Stimulated activated CD4-positive, alpha-beta T cell treated with anti-CD3 and anti-CD28 coated beads, Interleukin-15, amount 100 ng/mL, for 1 hour (primary cell): ENCODE measurements at places on chromosomes 2 and 18.

DNA sequence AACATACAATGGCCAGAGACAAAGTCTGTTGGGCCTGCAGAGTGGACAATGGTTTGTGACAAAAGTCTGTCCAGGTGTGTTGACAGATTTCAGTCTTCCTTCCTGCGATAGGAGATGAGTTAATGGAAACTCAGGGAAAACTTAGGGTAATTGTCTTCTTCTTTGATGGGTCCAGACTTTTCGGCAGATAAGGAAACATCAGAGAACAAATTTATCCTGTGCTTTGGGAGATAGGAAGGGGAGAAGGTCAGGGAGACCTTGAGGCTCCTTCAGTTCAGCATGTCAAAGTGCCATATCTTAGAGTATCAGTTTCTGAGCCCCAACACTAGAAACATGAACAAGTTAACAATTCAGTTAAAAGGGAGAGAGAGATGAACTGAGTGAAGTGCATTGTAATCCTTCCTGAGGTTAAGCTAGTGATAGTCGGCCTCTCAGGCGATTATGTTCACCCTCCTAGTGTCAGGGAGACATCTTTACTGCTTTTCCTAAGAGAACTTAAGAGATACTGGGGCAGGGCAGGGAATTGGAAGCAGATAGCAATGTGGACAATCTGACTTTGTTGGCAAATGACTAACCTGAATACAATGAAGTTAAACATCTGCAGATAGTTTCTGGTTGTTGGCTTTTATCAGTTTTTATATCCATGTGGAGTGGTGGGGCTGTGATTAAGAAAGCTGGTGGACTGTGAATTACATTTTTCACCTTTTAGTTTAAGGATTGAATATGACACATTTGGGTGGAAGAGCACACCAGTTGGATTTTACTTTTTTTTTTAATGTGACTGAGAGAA lies 248.8 kb upstream of the FN1 start:
- no peak for DNase-seq

- DNase-seq, result no peak
Measured at GRCh38 chr18:4455113-4455811, at the start of gene DLGAP1. Gene DLGAP1, minus strand, starts transcription at chr18:4455307.

- DNase-seq, result no peak
Measured at GRCh38 chr18:5892823-5893431, 2.4 kb downstream of the TMEM200C start.

- no peak for DNase-seq
Measured at GRCh38 chr2:10432311-10433181, 15.6 kb downstream of the ODC1 start.

GRCh38 chr2:9753665-9754531 lies 89.4 kb upstream of the TAF1B start:
- DNase-seq, result peak; percentile 35

GRCh38 chr2:238952261-238952919 lies 104.5 kb downstream of the TWIST2 start:
- DNase-seq, result no peak

DNA sequence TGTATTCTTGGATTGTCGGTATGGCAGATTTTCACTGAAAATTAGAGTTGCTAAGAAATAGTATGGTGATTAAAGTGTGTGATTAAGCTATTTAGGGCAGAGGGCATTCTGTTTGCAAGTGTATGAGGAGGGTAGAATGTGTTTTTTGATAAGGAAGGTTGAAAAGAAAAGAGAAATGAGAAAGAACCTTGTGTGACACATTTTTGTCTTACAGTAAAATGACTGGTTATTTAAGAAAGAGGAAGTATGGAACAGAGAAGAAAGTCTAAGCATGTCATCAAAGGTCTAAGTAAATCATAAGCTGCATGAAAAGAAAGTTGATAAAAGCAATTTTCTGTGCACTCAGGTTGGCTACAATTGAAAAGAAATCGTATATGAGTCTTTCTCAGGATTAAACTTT lies 5.2 kb upstream of the RSAD2 start:
- no peak for DNase-seq

DNA sequence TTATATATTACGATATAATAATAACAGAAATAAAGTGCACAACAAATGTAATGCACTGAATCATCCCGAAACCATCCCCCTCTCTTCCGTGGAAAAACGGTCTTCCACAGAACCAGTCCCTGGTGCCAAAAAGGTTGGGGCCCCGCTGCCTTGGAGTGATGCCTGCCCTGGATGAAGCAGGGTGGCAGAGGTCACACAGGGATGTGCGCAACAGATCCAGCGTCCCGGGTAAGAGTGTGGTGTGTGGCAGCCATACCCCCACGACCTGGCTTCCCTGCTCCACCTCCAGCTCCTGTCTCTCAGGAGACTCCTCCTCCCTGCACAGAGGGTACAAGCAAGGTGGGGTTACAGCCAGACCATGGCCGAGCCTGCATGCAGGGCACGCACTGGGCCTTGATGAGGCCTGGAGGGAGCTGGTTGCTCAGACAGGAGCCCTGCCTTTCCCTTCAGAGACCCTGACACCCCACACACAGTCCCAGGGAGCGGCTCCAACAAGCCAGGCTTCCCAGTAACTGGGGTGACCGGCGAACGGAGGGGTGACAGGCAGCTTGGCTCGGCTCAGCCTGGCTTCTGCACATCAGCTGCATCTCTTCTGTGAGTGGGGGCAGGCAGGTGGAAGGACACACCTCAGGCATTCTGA lies 41.1 kb downstream of the TFCP2L1 start:
- no peak for DNase-seq

GRCh38 chr18:55384551-55385275 lies 203.3 kb downstream of the TCF4 start:
- no peak for DNase-seq

- no peak for DNase-seq
Measured at GRCh38 chr2:182316950-182317349, 109.9 kb downstream of the PDE1A start.

DNA sequence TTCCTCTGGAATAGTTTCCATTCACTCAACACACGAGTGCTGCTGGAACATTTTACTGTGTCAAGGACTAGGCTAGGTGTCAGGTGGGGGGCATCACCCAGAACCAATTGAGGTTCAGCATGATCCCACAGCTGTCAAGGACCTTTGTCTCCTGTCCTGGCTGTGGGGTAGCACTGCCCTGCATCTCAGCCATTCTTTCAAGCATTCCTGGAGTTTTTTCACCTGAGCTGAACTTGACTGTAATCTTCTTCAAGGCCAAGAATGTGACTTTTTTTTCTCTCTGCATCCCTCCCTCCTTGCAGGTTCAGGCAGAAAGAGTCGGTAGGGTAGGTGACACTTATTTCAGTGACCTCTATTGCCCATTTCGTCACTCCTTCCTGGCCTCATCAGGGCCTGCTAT lies 3.5 kb downstream of the MAPK4 start:
- DNase-seq, result no peak

DNA sequence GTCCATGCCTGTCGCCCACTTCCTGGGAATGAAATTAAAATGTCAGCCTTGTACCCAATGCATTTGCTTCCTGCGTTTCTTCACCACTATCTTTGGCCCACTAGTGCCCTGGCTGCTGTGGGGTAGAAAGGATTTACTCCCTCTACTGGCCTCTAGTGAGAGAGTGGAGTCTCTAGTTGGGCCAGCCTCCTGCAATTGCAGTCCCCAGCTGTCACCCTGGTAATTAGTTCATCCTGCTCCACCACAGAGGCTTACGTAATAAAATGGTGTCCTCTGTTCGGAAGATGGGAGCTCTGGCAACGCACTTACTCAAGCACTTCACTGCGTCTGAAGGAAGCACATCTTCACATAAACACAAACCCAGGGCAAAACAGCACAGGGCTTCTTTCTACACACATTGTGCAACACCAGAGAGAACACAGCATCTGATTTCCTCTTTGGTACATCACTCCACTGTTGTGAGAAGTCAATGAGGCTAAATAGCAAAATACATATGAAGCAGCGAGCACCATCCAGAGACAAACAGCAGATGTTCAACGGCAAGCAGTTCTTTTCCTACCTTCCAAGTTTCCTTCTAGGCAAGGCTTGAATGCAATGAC lies 274.6 kb downstream of the LRATD1 start:
- no peak for DNase-seq

DNA sequence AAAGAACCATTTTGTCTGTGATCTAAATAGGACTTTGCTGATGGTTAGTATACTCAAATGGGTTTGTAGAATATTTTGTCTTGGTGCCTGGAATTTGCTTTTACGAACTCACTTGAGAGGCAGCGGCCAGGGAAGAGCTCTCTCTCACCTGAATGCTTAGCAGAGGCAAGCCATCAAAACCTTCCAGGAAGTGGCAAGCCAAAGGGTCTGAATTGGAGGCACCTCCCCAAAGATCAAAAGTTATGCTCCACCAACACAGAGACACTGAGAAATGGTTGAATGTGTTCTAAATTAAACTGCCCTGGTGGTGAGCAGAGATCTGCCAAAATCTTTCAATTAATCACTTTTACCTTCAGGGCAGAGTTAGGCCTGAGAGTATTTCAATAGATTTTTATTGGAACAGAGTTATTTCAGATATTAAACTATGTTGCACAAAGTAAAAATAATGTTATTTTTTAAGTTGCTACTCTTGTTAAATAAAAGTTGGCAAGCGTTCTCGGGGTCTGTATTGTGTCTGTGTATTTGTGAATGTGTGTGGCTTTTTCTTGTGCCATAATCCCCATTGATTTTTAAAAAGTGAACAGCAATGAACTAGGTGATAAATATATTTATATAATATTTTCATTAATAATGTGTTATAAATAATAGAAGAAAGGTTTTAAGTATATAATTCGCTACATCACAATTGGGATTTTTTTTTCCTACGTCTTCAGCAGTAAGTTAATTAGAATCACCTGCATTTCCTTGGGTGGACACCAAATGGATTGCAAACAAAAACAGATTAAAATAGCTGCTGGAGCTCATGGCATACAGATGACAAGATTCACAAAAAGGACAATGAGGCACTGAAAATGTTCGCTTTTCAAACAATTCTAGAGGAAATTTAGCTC lies 416.1 kb downstream of the ARHGAP15 start:
- no peak for DNase-seq

- no peak for DNase-seq
Measured at GRCh38 chr2:38248255-38248654, 128.8 kb downstream of the ATL2 start.

GRCh38 chr2:238971318-238972145 lies 123.6 kb downstream of the TWIST2 start:
- no peak for DNase-seq

DNA sequence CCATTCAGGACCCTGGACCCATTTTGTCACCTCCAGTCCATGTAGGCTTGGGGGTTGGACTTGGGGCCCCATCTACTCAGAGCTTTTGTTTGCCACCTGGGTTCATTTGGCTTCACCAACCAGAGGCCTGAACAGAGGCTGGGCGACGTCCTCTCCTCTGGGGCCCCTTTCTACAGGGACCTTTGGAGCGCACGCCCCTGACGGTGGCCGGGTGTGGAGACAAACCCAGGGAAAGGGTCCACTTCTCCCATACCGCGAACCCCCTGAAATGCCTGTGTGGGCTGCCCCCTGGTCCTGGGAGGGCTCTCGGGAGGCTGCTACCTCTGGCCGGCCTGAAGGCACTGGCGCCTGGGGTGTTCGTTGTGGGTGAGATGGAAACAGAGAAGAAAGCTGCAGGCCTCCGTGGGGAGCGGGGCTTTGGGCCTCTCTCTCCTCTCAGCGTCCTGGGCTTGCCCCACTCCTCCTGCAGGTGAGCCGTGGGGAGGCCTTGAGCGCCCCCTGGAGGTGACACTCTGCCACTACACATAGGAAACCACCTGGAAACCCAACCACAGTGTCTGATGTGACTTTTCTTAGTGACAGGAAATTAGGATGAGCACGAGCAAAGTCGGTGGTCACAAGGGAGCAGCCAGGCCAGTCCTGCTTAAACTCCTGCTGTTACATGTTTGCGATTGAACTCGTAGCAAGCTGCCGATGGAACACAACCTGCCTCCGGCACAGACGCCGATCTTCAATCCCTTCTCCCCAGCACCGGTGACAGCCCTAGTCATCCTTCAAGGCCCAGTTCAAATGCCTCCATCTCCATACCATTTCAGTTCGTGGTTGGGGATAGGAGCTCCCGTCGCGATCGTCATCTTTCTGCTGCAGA lies 12.0 kb upstream of the NTSR2 start:
- peak; percentile 46 for DNase-seq

DNA sequence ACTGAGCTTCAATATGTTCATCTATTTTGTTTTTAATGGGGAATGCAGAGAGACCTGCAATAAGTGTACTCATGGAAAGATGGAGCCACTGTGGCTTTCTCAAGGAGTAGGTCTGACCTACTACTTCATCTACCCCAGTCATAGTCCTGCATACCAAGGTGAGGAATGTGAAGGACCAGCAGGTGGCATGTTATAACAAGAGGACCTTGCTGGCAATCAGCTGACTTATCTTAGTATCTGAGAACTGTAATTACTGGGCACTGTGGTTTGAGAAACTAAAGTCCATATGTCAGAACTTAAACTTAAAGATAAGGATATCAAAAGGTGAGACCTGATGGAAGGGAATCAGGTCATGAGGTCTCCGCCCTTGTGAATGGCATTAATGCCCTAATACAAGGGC lies 1104.2 kb downstream of the BCL11A start:
- no peak for DNase-seq

DNA sequence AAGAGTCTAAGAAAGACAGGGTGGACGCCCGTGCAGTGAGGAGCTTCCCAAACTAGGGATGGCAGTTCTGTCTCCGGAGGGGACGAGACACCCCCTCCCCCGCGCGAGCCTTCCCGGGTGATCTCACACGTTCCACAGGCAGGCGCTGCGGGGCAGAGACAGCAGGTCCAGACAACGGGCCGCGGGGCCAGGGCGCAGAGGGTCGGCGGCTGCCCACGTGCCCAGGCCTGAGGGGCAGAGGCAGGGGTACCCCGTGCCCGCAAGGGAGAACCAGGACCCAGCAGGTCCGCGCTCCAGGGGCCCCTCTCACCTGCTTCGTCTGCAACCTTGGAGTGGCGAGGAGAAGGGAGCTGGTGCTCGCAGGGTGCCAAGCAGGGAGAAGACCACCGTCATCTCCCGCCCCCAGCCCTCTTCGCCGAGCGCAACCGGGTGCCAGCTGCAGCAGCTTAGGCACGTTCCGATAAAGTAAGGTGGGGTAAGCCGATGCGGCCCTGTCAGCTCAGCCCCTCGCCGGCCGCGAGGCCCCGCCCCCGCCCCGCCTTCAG lies at the start of gene GPR155:
GPR155 (minus strand) TSS at position 467 of the 545 bp plus-strand sequence. CDS start 5,073 bp downstream, outside the sequence.
- DNase-seq, result no peak

DNA sequence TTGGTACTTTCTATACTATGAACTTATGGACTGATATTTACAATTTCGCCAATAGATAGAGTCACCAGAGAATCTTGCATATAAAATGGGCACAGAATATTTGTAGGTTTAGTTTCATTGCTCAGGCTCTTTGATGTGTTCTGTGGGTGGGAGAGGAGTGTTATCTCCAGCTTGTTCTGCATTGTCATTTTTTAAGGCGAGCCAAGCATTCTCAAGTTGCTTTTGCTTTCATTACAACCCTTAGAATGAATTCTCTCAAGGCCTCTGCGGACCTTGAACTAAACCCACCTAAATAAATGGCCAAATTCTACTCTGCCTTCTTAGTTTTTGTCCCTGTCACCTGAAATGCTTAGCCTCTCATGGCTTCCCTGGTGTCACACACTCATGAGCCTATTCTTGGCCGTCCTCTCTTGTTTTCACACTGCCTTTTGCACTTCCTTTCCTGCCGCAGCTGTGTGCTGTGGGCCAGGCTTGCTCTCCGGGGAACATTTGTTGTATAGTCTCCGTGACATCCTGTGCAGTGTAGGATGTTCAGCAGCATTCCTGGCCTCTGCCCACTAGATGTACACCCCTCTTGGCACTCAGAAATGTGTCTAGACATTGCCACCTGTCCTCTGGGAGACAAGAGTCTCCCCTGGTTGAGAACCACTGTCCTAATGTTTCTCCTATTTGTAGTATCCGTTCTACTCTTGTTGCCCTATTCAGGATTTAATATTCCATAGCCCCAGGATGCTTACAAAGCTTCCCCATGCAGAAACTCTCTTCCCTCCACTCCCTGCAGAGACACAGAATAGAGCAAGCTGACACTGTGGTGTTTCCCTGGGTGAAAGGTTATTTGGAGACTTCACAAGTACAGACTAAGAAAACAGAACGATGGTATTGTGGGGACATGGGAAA lies 255.6 kb downstream of the PTPRM start:
- DNase-seq, result no peak
